ENCODE measurements at places on chromosomes 6 and 20. TPM values are rescaled to one million over a fixed set of nuclear protein-coding genes. Genes with fewer than 3 reads are reported as not detected.

TMEM30A gene
- 206 TPM for total RNA-seq

CDH26 gene
- 0.69 TPM for total RNA-seq

RHAG gene
- 0.92 TPM for total RNA-seq

CDKAL1 gene
- 41.3 TPM for total RNA-seq

C6orf52 gene
- 0.92 TPM for total RNA-seq

KCNK17 gene
- 0.69 TPM for total RNA-seq

GABRR2 gene
- not detected for total RNA-seq

PTPRT gene
- 41.5 TPM for total RNA-seq

Measured in diencephalon (tissue), 1 donor.